GM18507 (cell line): ENCODE measurements at places on chromosomes 2 and 18.

GRCh38 chr2:120344214-120344975 is 1.5 kb upstream of the INHBB start:
- DNase-seq: no peak

DNA sequence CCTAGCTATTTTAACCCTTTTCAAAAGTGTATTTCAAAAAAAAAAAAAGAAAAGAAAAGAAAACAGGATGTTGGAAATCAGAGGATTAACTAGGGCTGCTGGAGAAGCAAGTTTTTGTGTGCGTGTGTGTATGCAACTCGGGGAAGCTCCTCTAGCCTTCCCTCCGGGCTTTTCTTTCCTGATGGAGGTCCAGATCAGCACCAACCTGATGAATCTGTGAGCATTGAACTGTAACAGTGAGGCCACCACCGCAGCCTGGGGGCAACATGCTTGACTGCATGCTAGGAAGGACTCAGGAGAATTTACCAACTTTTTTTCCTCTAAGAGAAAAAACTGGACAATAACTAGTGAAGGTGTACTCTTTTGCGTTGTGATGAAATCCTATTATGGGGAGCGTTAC is 2.3 kb downstream of the OBSL1 start:
- DNase-seq: no peak

GRCh38 chr18:58493516-58494253 is 135.2 kb downstream of the ALPK2 start:
- peak; percentile 60 for DNase-seq

- no peak for DNase-seq
Measured at GRCh38 chr2:147578529-147578928, 266.3 kb upstream of the ACVR2A start.

DNA sequence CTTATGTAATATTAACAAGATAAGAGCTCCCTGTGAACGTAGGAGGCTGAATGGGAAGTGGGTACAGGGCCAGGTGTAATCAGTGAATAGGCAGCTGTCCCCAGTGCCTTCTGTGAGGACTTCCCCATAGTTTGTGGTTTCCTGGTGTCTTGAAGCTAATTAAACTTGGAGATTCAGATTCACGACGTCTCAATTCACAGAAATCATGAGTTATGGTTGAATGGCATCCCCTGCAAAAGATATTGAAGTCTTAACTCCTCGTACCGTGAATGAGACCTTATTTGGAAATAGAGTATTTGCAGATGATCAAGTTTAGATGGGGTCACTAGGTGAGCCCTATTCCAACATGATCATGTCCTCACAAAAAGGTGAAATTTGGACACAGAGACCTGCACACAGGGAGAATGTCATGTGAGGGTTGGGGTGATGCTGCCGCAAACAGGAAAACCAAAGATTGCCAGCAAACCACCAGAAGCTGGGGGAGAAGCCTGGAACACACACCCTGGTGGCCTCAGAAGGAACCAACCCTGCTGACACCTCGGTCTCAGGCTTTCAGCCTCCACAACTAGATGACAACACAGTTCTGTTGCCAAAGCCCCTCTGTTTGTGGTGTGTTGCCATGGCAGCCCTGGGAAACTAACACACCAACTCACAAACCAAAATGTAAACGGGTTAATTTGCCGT is 13.2 kb downstream of the ARL4C start:
- DNase-seq: no peak

GRCh38 chr2:218363736-218364135 is 7.1 kb downstream of the CATIP start:
- DNase-seq: no peak

DNA sequence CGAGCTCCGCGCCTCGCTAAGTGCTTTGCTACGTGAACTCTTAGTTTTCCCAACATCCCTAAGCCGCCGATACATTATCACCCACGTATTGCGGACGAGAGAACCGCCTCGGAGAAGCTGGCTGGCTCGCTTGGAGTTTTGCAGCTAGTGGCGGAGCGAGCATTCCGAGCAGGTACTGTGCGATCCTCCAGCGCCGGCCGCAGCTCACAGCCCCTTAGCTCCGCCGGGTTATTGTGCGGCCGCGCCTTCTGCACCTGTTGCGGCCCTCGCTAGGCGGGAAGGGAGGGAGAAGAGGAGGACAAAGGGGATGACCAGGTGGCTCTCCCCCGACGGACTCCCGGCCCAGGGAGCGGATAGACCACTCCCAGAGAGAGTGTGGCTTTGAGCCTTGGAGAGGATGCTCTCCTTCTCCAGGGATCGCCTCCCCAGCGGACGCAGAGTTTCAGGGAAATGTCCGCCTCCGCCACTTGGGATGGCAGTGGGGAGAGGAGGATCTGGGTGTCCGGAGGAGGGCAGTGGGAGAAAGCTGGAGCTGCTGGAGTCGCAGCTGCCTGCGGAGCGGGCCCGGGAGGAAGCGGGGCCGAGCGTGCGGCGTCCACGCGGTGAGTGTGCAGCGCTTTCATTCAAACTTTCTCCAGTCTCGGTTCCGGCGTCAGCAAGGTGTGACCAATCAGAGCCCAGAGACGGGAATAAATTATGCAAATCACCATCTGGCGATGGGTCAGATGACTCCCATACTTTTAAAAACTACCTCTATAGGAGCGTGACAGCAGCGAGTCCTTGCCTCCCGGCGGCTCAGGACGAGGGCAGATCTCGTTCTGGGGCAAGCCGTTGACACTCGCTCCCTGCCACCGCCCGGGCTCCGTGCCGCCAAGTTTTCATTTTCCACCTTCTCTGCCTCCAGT is at the start of gene LIPG:
TSS of gene LIPG (plus strand) at position 769 of the 905 bp plus-strand sequence. CDS start 252 bp downstream, outside the sequence.
- DNase-seq: peak; percentile 26

- no peak for DNase-seq
Measured at GRCh38 chr2:204722691-204723090, 177.4 kb downstream of the PARD3B start.

- no peak for DNase-seq
Measured at GRCh38 chr18:50675043-50675442, 115.2 kb downstream of the MAPK4 start.
